Frontal cortex (tissue), 4 donors: ENCODE measurements at places on chromosomes 6 and 20. TPM values are rescaled to one million over a fixed set of nuclear protein-coding genes. Genes with fewer than 3 reads are reported as not detected.

- DNase-seq: no peak
These were observed 98.3 kb downstream of the BMP7 start for GRCh38 chr20:57167971-57168701.

DNA sequence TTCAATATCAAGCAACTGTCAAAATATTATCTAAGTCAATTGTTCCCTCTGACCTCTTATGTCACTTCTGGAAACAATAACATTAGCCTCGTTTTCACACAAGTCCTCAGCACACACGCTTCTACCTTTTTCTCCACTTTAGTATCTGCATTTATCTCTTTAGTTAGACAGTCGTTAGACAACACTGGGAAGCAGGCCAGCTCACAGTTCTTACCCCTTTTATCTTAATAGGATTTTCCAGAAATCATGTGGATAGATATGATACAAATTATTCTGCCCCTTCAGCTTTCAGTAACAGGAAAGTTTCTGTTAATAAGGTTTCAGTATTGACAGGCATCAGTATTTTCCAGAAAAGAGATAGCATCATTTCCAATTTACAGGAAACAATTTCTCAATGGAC is 25.9 kb upstream of the HAO1 start:
- no peak for DNase-seq

- DNase-seq: no peak
These were observed 51.4 kb upstream of the TMEM181 start for GRCh38 chr6:158508450-158508849.

DNA sequence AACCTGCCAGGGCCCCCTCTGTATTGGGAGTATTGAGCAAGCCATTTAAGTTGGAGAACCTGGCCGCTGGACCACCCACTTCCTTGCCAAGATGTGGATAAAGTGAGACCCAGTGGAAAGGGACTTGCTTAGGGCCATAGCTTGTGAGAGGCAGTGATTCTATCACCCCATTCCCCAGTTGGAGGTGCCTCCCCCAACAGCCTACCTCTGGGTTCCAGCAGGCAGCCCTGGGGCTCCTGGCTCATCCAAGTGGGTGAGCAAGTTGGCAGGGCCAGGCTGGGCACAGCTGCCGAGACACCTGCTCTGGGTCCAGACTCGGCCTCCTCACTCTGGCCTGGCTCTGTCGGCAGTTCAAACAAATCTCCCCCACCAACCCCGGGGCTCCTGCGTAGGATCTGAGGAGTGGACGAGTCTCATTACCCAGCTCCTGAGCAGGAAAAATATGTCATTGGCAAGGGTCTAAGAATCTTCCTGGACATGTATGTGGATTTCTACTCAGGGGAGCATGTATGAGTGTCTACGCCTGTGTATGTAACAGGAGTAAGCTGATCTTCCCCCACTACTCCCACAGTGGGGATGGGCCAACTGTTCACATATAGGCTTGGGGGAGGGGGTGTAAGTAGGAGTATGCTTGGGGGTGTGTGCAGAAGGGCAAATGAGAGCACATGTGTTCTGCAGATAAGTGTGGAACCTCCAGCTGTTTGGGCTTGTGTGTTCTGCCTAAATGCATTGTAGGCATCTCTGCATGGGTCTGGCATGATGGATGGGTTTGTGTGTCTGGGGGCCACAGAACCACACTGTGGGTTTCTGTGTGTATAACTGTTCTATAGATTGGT is 1.9 kb downstream of the ID1 start:
- DNase-seq: no peak

DNA sequence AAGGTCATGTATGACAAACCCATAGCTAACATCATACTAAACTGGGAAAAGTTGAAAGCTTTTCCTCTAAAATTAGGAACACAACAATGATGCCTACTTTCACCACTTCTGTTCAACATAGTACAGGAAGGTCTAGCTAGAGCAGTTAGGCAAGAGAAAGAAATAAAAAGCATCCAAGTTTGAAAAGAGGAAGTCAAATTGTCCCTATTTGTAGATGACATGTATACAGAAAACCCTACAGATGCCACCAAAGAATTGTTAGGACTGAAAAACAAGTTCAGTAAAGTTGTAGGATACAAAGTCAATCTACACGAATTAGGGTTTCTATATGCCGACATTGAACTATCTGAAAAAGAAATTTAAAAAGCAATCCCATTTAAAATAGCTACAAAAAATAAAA is 89.4 kb upstream of the GLP1R start:
- DNase-seq: no peak

- no peak for DNase-seq
These were observed 74.9 kb downstream of the IGF2R start for GRCh38 chr6:160043784-160044183.

BMP2 gene
- 5.7 TPM for total RNA-seq

SOD2 gene
- total RNA-seq: 44.8 TPM

CST1 gene
- not detected for total RNA-seq

UST gene
- total RNA-seq: 39.5 TPM

RIMS1 gene
- 466 TPM for total RNA-seq

DNA sequence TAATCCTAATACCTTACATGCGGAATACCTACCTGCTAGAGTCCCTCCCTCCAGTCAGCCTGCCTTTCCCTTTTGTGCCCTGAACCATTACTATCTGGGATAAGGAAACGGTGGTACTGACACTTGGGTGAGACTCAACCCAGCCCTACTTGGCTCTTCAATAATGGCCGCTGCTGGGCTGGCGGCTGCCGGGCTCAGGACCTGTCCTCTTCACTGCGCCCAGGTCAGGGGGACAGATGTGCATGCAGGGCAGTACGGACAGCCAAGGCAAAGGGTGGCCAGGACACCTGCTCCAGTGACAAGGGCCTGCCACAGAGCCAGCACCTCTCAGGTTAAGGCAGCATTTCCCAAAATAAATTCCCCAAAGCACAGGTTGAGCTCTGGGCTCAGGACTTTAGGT is 29.9 kb downstream of the UBE2V1 start:
- DNase-seq: no peak

GTSF1L gene
- not detected for total RNA-seq

GRCh38 chr20:44911264-44911921 is 1.5 kb downstream of the PABPC1L start:
- DNase-seq: no peak

GRCh38 chr6:85432554-85432953 is 17.3 kb upstream of the NT5E start:
- DNase-seq: no peak

GRCh38 chr6:167475947-167476346 is 151.1 kb downstream of the TTLL2 start:
- no peak for DNase-seq

DNA sequence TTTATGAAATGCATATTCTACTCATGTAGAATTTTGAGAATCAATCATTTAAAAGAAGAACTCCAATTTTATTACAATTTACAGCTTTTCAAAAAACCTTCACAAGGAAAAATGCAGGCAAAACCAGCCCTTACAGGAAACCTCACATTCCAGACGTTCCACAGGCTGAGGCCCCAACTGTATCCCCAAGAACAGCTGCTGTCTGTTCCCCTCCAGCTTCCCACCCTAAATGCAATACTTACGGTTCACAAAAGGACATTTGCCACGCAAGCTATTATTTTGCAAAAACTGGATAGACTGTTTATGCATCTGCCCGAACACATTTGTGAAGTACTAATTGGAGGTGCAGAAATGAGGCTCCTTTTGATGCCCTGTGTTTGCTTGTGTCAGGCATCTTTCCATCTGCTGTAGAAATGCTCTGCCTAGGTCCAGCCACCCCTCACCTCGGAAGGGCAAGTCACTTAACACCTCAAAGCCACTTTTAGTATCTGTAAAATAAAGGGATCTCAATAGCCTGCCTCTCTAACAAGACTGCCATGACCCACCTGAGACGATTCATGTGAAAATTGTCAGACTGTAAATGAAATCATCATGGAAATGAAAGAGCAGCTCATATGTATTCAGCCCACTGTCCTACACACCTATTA is 26.5 kb downstream of the PDE10A start:
- DNase-seq: no peak

CGA gene
- total RNA-seq: not detected

SEMG1 gene
- not detected for total RNA-seq

GRCh38 chr6:154453329-154453728 is 57.2 kb downstream of the CNKSR3 start:
- no peak for DNase-seq

GRCh38 chr6:161372422-161372793 is 98.5 kb upstream of the AGPAT4 start:
- DNase-seq: no peak

GRCh38 chr6:35223396-35223795 is 9.6 kb downstream of the SCUBE3 start:
- no peak for DNase-seq

- DNase-seq: no peak
These were observed 71.0 kb upstream of the MRAP2 start for GRCh38 chr6:83962582-83962981.

- no peak for DNase-seq
These were observed 34.7 kb upstream of the LAMA4 start for GRCh38 chr6:112289038-112289566.

METTL24 gene
- total RNA-seq: 2.0 TPM

- no peak for DNase-seq
These were observed 262.3 kb downstream of the UTRN start for GRCh38 chr6:144547409-144547808.

DNA sequence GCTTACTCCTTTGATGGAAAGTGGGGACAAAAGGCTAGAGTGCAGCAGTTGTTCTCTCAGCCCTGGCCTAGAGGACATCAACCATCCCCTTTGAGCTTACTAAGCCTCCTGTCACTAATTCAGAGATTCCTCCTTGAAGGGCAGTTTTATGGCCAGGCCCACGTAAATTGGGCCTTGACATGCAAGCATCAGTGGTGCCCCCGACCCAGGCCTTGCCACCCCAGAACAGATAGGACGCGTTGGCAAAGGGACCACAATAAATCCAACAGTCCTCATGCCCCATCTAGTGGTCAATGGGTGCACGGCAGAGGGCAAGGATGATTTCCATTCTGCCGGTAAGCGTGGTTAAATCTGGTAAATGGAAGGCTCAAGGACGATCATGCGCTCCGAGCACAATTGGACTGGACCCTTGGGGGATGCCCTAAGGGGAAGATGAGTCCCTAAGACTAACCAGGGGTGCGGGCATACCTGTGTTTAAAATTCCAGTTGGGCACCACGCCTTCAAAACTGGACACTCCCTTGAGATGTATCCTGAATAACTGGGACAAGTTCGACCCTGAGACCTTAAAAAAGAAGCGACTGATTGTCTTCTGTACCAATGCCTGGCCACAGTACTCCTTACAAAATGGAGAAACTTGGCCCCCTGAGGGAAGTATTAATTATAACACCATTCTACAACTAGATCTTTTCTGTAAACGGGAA is 32.6 kb downstream of the CEP85L start:
- peak; percentile 10 for DNase-seq

C20orf96 gene
- total RNA-seq: 7.3 TPM

TMEM244 gene
- 1.2 TPM for total RNA-seq

C6orf15 gene
- not detected for total RNA-seq

DNA sequence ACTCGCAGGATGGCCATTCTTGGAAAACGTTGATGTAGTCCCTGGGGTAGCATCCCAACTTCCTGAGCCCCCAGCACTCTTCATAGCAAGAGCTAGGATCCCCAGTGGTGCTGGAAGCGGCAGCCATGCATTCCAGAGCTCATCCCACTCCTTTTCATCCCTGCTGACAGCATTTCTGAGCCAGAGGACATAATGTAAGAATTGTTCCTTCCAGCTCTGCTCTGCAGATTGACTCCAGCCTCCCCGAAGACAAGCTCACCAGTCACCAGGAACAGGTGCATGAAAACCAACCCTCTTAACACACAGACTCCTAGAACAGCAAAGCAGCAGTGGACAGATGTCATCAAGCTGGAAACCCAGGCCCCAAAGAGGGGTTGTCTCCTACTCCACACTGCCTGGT is 3.8 kb downstream of the SLC13A3 start:
- DNase-seq: no peak

GRCh38 chr20:50655311-50655880 is 35.9 kb downstream of the RIPOR3 start:
- DNase-seq: no peak

LRRC73 gene
- 2.9 TPM for total RNA-seq

GRCh38 chr20:4876301-4876700 is 125.0 kb downstream of the SLC23A2 start:
- DNase-seq: no peak

GRCh38 chr6:3221578-3221977 is 5.9 kb downstream of the TUBB2B start:
- no peak for DNase-seq

DNA sequence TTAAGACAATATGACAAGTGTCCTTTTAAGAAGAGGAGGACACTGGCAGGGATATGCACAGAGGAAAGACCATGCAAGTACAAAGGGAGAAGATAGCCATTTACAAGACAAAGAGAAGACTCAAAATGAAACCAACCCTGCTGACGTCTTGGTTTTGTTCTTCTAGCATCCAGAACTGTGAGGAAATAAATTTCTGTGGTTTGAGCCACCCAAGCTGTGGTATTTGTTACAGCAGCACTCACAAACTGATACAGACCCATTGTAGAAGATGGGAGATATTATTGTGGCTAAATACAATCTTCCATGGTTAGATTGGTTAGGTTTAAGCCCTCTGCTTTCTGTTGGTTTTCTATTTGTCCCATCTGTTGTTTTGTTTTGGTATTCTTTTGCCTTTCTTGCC is 88.6 kb upstream of the SLC35F1 start:
- no peak for DNase-seq

- no peak for DNase-seq
These were observed 6.3 kb upstream of the SMIM28 start for GRCh38 chr6:138371452-138371711.

ARMH2 gene
- not detected for total RNA-seq

MYO6 gene
- total RNA-seq: 14.7 TPM

DNA sequence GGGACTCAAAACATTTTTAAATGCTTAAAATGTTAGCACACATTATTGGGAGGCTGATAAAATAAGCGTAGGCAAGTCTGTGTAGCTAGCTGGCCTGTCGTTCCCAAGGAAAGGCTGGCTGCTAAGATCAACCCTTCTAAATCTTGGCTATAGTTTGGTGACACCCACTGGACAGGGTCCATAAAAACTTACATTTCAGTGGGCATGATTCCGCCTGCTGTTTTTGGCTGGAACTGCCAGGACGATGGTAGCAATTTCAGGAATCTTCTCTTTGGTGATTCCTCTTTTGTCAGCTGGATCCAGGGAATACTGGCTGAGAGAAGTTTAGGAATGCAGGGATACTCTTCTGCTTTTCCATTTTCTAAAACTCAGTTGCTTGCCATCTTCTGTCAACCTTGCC is 162.2 kb downstream of the NKAIN2 start:
- peak; percentile 5 for DNase-seq

DNA sequence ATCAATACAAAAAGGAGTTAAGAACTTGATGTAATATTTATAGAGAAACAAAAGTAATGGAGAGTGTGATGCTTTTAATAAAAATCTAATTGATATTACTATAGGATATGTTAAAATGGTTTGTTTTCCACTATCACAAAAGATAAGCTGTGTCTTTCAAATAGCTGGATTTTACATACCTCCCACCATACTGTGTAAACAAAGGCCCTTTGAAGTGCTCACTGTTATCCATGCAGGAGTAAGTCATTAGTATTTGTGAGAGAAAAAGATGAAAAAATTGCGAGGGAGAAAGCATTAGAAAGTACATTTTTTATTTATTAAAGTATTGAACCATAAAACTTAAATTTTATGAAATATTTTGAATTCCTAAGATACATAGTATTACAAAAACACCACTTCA is 733.0 kb downstream of the GRIK2 start:
- DNase-seq: no peak

GRCh38 chr6:16179970-16180431 is 51.1 kb downstream of the MYLIP start:
- DNase-seq: no peak

MAP7 gene
- total RNA-seq: 5.7 TPM

- no peak for DNase-seq
These were observed 63.9 kb downstream of the MTHFD1L start for GRCh38 chr6:150929416-150929815.
